ENCODE measurements at places on chromosomes 7 and 10. TPM values are rescaled to one million over a fixed set of nuclear protein-coding genes. Genes with fewer than 3 reads are reported as not detected.

Gene NEUROG3
- not detected for total RNA-seq

Gene AGAP5
- 5.6 TPM for total RNA-seq

Gene NMT2
- total RNA-seq, result 12.3 TPM

Gene USP54
- 20.7 TPM for total RNA-seq

Gene PPA1
- 448 TPM for total RNA-seq

Gene ZNHIT1
- total RNA-seq, result 98.3 TPM

Gene OR2A5
- not detected for total RNA-seq

Gene OR6B1
- total RNA-seq, result not detected

Gene ELN
- total RNA-seq, result 0.20 TPM

Gene SLC26A4
- total RNA-seq, result 0.54 TPM

Gene ASZ1
- not detected for total RNA-seq

- DNase-seq, result no peak
Observed at GRCh38 chr10:8070440-8070839, 16.0 kb downstream of the GATA3 start.

GRCh38 chr10:120423431-120424197 is 33.4 kb upstream of the PLPP4 start:
- DNase-seq, result peak; percentile 57

- peak; percentile 90 for DNase-seq
Observed at GRCh38 chr10:84194424-84195043, at the start of gene CDHR1. Gene CDHR1 (plus strand): TSS chr10:84194537. CDS start chr10:84194761, 224 bp downstream.

GRCh38 chr7:135976312-135977006 is 700 bp downstream of the MTPN start:
- DNase-seq, result peak; percentile 66

DNA sequence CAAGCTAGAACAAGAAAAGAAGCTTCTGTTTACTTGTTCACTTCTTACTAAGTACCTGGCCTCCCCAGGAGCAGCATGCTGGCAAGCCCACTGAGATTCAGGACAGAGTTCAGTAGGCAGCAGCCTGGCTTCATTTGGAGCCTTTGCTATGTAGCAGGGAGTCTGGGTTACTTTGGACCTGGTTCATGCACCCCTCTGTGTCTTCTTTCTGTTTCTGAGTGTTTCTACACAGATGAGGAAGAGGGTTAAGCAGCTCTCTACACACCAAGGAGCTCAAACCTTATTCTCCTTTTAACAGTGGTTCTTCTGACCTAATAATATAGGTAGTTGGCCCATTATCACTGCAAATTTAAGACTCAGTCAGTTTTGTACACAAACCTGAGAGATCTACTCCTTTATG is 152.9 kb downstream of the ARID5B start:
- DNase-seq, result no peak

DNA sequence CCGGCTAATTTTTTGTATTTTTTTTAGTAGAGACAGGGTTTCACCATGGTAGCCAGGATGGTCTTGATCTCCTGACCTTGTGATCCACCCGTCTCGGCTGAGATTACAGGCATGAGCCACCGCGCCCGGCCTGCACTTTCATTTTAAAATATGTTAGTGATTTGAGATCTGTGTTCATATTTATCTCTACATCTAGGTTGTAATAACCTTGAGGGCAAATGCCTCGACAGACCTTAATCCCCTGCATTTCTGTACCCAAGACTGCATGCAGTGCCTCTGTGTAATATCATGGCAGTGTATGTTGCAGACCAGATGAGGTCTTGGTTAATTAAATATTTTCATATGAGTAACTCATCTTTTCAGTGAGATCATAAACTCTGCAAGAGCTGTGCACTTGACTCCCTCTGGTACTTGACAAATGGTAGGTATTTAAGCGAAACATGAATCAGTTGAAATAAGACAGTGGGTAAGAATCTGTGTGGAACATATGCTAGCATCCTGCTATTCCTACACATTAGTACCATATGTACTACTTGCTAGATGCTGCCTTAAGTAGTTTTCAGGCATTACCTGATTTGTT is 673.9 kb upstream of the ANKRD30A start:
- DNase-seq, result no peak

- DNase-seq, result no peak
Observed at GRCh38 chr7:87561102-87561501, 39.6 kb downstream of the ABCB1 start.

- DNase-seq, result peak; percentile 60
Observed at GRCh38 chr7:108459922-108460551, 3.8 kb upstream of the NRCAM start.

DNA sequence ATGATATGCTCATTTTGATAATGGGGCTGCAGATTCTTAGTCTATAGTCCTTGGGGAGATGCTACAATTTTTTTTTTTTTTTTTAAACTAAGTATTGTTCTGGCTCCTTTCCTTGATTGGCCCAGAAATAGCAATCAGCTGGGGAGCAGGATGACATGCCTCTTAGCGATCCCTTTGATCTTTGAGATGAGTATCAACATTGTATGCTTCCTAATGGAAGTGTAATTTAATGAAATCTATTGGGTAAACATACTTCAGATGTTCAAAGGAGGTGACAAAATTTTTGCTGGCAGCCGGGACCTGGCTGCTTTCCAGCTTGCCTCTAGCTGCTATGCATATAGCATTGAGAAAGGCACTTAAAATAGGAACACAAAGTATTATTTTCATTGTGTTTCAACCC is 43.5 kb downstream of the VTI1A start:
- no peak for DNase-seq

GRCh38 chr7:92762851-92763250 is 73.5 kb downstream of the CDK6 start:
- no peak for DNase-seq

DNA sequence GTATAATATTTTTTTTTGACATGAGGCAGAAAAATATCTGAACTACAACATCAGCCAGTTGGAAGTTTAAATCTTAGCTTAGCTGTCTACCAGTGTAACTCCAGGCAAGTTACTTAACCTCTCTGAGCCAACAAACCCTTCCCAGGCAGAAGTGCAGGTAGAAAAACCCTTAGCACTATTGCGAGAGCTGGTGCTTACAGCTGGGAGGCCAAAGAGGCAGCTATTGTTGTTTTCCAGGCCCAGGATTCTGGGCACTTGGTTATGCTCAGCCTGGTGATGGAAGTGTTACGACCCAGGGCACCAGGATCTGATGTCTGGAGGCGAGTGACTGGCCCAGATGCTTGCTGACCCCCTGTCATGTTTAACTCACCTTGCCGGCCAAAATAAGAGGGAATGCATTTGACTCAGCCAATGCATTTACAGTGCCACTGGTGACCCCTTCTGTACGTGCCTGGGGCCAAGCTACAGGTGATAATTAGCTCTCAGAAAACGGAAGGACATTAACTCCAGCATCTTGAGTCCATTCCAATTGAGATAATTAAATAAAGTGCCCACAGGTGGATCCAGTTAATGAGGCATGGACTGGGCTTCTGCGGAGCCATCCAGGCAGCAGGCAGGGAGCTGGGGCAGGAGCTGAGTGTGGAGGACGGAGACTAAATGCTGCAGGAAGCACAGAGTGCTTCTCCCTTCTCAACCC is 126.5 kb upstream of the HABP2 start:
- DNase-seq, result no peak

GRCh38 chr10:11886851-11887250 is 63.7 kb downstream of the PROSER2 start:
- no peak for DNase-seq

- DNase-seq, result no peak
Observed at GRCh38 chr10:118870467-118871243, 115.9 kb upstream of the CACUL1 start.

DNA sequence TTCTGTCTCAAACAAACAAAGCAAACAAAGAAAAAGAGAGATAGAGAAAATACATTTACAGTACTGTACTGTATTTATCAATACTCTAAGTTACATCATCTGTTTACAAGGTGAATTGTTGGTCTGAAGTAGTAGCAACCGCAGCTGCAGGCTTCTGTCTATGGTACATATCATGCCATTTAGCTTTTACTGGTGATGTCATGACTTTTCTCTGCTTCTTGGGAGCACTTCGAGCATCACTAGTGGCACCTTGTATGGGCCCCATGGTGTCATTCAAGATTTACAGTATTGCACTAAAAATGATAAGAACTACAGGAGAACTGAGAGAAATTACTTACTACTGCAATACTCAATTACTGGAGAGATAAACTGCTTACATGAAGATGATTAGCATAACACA is 826.9 kb downstream of the CNTNAP2 start:
- DNase-seq, result no peak

DNA sequence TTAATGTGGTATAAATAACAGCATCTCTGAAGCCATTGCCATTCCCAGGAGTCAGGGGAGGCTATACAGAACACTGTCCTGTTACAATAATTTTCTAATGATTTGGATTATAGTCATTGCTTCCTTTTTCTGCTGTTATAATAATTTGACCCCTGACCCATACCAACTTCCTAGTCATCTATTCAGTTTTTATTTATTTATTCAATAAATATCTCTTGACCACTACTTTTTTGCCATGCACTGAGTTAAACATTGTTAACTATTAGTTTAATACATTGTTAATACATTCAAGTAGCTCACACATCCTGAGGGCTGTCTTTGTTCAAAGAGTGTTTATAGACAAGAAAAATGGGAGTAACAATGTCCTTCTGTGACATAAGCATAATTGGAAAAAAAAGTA is 235.5 kb upstream of the MEOX2 start:
- DNase-seq, result no peak

DNA sequence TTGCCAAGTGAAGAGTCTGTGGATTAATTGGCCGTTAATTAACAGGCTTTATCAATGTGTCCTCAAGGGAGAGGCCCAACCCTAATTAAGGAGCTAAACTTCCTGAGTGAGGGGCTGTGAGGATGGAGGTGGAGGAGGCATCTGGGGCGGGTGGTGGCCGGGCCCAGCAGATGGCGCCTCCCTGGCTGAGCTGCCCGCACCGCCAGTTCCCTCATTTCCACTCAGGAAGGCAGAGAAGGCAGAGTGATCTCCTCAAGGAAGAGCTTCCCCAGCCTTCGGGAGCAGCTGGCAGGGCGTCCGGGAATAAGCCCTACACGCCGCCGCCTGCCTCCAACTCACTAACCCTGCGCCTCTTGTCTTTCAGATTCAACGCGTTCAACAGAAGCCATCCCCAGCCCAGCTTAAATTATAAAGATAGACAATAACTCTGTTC is 112.2 kb downstream of the CYTH3 start:
- DNase-seq, result no peak

DNA sequence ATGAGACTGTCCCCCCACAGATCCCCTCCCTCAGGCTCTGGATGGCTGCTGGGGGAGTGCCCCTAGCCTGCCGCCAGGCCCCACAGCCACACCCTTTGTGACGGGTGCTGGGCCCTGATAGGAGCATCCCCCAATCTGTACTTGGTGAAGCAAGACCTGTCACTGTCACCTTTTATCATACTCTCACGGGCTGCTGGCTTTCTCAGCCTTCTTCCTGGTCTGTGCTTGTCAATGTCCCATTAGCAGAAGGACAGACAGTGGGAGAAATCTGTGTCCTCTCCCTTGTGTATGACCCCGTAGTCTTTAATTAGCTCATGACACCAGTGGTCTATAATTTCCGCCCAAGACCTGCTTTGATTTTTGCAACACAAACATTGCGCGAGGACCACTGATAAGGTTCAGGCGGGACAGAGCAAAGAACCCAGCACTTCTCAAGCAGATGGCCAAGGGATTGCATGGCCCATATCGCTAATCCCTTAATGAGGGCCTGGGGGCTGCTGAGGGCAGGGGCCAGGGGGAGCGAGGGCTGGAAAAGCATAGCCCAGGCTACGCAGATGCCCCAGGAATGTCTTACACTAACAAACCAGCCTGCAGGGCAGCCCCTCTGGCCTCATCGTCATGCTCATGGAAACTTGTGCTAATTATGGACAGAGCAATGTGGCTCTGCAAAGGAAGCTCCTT is 127.8 kb downstream of the PTPN20 start:
- DNase-seq, result peak; percentile 61

- no peak for DNase-seq
Observed at GRCh38 chr7:36838616-36839225, 114.4 kb upstream of the AOAH start.

- DNase-seq, result no peak
Observed at GRCh38 chr7:91880016-91880412, 488 bp downstream of the MTERF1 start.

DNA sequence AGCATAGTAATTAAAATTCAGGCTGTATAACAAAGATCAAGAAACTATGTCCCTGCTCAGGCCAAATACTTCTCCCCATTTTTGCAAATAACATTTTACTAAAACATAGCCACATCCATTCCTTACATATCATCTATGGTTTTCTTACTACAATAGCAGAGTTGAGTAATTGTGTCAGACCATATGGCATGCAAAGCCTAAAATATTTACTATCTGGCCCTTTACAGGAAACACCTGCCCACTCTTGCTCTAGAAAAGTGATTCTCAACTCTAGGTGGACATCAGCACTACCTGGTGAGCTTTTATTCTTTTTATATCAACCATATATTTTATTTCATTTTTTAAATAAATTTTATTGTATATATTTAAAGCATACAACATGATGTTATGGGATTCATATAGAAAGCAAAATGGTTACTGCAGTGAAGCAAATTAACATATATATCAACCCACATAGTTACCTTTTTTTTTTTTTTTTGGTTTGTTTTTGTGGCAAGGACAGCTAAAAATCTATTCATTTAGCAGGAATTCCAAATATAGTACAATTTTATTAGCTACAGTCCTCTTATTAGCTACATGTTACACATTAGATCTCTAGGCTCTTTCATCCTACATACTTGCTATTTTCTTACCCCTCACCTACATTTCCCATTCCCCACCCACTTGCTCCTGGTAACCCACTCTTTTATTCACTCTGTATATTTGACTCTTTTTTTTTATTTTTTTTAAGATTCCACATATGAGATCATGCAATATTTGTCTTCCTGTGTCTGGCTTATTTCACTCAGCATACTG is 19.6 kb downstream of the ABI1 start:
- no peak for DNase-seq

DNA sequence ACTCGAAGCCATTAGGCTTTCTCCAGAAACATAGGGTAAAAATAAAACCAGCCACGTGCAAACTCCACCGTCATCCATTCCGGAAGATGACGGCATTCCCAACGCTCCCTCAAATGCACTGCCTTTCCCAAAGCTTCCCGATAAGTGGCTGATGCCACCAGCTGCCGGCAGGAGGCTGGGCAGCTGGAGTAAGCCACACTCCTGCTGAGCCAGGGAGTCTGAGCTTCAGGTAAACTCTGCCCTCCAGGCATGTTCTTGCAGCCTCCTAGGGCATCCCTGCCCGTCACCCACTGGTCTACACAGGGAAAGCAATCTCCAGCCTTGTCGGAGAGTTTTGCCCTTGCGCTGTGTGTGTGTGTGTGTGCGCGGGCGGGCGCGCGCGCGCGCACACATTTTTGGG is 40.5 kb upstream of the TMEM273 start:
- DNase-seq, result no peak

DNA sequence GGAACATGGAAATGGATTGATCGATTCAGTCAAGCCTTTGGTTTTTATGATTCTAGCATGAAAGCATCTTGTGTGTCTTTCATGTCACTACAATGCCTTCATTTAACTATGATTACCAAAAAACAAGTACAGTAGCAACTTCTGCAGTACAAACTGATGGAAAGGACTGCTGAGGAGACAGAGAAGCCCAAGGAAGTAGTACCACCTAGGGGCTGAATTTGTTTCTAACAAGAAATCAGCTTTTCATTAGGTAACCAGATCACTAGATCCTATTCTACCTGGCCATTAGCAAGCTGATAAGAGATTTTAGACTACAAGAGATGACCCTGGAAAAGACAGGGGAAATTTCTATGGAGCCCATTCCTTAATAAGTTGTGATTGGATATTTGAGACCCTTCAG is 3.2 kb upstream of the IFIT1 start:
- DNase-seq, result no peak
